ENCODE measurements at places on chromosomes 2 and 18.

DNA sequence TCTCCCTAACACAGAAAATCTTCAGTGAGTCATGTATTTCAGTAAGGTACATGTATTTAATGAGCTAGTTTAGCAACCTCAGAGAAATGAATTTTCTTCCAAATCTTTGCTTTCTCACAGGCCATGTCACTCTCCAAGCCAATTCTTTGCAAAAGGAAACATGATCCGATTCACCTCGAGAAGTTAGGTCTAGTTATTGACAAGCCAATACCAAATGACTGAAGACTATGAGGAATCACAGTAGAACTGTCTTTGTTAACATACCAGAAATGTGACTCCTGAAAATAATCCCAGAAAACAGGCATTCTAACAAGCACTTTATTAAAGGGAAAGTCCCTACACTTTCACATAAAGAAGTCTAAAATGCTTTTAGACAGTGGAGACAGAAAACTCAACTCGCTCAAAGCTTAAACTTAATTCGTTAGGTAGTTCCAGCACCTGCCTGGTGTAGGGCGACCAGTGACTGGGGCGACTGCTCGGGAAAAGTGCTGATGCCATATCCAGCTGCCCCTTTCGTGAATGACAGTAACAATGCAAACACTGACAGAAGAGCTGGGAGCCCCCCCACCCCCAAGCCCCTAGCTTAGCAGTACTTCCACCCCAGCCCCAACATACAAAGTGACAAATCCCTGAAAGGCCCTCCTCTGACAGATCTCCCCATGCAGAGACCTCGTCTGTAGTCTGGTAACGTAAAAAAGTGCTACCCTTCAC is 1.8 kb downstream of the MEMO1 start:
- ATAC-seq: no peak

GRCh38 chr2:149687052-149687427 is 99.5 kb upstream of the MMADHC start:
- ATAC-seq: no peak

- peak; percentile 64 for ATAC-seq
Measured at GRCh38 chr2:74554820-74555531, 456 bp downstream of the DOK1 start.

DNA sequence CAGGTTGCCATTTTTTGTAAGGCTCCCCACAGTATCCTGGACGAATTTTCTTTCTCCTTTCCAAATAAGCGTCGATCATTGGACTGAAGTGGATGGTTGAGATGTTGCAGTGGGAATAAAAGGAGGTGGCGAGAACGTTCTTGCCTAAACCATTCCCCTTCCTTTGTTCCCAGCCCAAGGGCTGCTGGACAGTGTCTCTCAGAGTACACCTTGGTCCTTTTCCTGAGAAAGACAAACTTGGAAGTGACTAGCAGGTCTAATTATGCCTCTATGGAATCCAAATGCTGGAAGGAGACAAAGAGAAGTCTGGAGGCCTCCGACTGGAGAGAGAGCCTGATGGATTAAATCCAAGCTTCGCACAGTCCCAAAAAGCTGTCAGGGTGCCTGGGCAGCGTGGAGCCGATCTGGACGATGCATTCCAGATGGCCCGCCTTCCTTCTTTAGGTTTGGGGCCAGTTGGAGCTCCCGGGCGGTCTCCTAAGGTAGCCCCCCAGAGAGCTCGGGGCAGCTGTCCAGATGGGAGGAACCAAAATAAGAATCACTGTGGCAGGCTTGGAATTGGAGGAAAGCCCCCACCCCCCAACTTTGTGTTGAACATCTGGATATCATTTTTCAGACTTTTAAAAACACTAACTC is 186.8 kb downstream of the TMEM247 start:
- no peak for ATAC-seq

DNA sequence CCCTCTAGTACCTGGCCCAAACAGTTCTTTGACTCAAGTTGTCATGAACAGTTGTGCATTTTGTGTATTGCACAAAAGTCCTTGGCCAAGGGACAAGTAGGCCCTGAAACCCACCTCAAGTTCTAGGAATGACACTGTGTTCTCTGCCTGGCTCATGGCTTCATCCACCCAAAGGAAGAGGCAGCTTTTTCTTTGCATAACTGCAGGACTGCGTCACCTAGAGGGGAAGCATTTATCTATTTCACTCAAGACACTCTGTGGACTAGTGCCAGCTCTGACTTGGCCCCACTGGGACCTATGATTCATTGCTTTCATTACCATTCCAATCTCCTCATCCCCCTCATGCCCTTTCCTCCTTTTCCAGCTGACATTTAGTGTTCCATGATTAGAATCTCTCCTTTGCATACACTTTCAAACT is 119.3 kb upstream of the SIX2 start:
- no peak for ATAC-seq

DNA sequence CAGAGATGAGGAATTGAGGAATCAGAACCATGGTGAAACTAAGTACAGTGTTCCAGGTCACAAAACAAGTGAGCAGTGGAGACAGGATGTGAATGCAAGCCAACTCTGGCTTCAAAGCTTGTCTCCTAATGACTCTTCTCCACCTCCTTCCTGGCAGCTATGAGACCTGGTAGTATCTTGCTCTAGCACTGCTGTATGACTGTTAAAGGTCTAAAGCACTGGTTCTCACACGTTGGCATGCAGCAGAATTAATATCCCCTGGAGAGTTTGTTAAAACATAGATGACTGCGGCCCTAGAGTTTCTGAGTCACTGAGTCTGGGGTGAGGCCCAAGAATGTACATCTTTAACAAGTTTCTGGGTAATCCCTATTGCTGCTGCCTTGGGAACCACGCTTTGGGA is 63.3 kb downstream of the SUCLG1 start:
- no peak for ATAC-seq

DNA sequence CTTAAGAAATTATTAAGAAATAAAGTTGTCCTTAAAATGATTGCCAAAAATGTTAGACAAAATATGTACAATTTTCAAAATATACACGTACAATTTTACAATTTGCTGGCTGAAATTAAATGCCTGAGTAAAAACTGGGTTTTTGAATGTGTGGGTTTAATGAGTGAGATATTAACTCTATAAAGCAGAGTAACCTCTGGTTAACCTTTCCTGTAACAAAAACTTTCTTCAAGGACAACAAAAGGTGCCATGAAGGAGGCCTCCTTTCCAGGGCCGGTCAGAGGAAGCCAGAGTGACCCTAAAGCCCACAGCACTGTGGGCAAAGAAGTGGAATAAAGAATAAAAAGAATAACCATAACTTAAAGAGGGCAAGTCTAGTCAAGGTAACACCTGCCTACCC is 16.5 kb upstream of the MAL start:
- no peak for ATAC-seq

DNA sequence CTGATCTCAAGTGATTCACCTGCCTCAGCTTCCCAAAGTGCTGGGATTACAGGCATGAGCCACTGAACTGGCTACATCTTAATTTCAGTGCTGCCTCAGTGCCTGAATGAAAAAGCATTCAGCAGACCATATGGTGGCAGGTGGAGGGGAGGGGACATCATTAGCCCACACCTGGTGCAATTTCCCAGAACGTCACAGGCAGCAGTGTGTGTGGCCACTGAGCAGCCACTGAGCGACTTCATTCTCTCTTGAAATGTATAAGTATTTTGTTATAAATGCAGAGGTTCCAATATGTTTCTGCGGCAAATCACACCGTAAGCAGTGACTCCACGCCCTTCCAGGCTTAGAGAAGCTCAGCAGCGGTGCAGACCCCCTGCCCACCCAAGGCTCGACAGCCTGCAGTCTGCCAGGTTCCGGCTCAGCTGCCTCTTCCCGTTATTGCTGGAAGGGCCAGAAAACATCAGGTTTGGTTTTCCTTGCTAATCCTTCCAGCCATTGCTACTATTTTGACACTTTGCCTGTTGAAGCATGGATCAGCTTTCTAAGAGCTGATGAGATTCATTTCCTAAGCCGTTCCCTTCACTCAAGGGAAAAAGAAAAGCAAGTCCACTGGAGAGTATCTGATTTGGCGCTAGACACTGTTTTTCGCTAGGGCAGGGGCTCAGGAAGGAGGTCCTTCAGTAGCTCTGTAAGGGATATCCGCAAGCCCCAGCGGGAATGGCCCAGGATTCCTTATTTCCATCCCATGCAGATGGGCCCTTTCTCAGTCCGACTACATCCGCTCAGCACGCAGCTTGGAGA is 250.7 kb downstream of the VAPA start:
- no peak for ATAC-seq

DNA sequence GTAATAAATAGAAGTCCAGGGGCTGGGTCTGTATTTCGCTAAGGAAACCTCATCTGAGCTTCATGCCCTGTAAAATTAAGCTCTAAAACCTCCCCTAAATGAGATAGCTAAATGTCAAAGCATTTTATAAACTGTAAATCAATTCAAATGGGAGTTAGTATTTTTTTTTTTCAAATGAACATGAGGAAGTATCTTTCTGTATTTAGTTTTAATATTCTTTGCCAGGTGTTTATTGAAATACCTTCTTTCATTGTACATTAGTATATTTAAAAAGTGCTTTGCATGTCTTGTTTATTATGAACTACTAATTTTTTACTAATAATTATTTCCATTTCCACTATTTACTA is 47.7 kb downstream of the ATIC start:
- no peak for ATAC-seq

- no peak for ATAC-seq
Measured at GRCh38 chr2:215784371-215784783, 229.0 kb downstream of the MREG start.

GRCh38 chr2:10109311-10109710 is 13.2 kb upstream of the RRM2 start:
- no peak for ATAC-seq

DNA sequence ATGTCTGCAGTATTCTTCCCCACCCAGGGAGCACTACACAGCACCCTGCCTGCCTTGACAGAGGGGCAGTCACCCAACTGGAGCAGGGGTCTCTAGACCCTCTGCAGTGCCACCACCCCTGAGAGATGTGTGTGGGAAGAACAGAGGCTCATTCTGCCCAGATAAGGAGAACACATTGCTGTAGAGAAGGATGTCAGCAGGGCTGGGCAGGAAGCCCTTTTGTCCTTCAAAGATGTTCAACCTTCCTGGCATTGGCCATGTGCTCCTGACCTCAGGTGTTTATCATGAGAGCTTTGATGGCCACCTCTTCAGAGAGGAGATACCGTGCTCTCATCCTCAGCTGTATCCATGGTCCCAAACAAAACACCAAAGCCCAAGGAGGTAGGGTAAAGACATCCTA is 4.6 kb upstream of the TEX51 start:
- ATAC-seq: no peak

DNA sequence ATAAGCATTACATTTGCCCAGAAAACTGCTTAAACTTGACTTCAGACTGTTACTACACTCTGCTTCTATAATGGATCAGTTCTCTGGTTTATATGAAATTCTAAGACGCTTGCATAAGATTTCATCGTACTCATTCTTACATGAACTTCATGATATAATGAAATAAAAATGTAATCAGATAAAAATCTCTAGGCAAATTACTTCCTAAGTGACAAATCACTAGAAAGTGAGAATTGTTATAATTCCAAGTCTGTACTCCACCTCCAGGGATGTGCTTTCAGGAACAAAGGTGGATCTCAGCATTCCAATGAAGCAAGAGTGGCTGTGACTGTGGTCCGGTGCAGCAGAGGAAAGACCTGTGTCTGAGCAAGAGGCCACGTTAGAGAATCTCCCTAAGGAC is 226.2 kb downstream of the PIEZO2 start:
- ATAC-seq: no peak

- no peak for ATAC-seq
Measured at GRCh38 chr18:48194591-48195181, 214.5 kb downstream of the ZBTB7C start.

DNA sequence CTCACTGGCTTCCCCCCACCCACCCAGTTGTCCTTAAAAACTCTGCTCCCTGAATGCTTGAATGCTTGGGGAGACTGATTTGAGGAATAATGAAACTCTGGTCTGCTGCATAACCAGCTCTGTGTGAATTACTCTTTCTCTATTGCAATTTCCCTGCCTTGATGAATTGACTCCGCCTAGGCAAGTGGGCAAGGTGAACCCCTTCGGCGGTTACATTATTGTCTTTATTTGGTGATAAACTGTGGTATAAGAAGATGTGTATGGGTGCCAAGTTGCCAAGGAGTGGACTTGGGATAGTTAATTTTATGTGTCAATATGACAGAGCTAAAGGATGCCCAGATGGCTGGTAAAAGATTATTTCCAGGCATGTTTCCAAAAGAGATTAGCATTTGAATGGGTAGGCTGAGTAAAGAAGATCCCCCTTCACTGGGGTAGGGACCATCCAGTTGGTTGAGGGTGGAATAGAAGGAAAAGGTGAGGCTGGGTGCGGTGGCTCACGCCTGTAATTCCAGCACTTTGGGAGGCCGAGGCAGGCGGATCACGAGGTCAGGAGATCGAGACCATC is 98.5 kb upstream of the HAAO start:
- ATAC-seq: no peak

GRCh38 chr2:146678516-146678915 is 1166.3 kb upstream of the ACVR2A start:
- ATAC-seq: no peak

- ATAC-seq: peak; percentile 57
Measured at GRCh38 chr2:102001767-102002142, 10.0 kb downstream of the IL1R2 start.

DNA sequence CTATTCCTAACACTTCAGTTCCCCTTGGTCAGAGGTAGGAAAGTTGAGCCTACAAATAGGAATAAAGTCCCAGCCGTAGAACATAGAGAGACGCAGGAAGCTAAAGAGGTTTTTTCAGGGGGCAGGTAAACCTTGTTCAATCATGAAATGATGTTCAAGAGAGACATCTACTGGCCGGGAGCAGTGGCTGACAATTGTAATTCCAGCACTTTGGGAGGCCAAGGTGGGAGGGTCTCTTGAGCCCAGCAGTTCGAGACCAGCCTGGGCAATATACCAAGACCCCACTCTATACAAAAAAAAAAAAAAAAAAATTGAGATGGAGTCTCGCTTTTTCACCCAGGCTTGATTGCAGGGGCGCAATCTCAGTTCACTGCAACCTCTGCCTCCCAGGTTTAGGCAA is 66.7 kb upstream of the DNAJC10 start:
- ATAC-seq: no peak

- ATAC-seq: peak; percentile 60
Measured at GRCh38 chr2:144630459-144631215, 110.7 kb upstream of the ZEB2 start.

GRCh38 chr18:34631093-34631966 is 78.8 kb upstream of the DTNA start:
- no peak for ATAC-seq

DNA sequence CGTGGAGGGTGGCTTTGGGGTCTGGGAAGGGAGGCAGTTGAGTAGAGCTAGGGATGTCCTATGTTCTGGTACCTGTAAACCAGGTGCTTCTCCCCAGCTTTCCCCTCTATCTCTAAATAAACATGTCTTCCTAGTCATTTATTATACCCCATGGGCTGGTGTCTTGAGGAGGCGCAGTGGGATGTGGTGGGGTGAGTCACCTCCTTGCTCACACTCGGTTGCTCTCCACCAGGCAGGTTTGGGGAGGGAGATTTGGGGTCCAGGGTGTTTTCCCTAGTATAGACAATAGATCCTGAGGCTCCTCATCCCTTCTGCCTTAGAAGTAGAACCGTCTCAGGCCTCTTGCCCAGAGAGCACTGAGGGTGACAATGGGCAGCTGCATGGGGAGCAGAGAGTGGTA is 5.1 kb downstream of the PSD4 start:
- ATAC-seq: peak; percentile 60

- no peak for ATAC-seq
Measured at GRCh38 chr2:28395334-28396061, 2.8 kb downstream of the FOSL2 start.
